ENCODE measurements at places on chromosomes 1 and 21. TPM values are rescaled to one million over a fixed set of nuclear protein-coding genes. Genes with fewer than 3 reads are reported as not detected.

Gene TDRD10
- total RNA-seq: not detected

Gene DOP1B
- total RNA-seq: 8.8 TPM

Gene HAPLN2
- total RNA-seq: not detected

Gene LHX8
- total RNA-seq: not detected

Gene SLAMF9
- 0.28 TPM for total RNA-seq

Gene ACKR1
- not detected for total RNA-seq

Gene TNFAIP8L2
- total RNA-seq: not detected

Gene LMX1A
- not detected for total RNA-seq

Gene WNT3A
- total RNA-seq: not detected

Gene CFAP126
- total RNA-seq: not detected

Gene KLHDC8A
- total RNA-seq: not detected

Gene SLC22A15
- under 0.01 TPM for total RNA-seq

Gene AVPR1B
- total RNA-seq: not detected

Gene ANGPTL1
- not detected for total RNA-seq

Gene LCE2C
- total RNA-seq: not detected

Gene GBP1
- 108 TPM for total RNA-seq

Gene SYPL2
- total RNA-seq: under 0.01 TPM

Gene WNT9A
- total RNA-seq: 0.18 TPM

Gene ATPAF1
- 52.2 TPM for total RNA-seq

Gene ASTN1
- under 0.01 TPM for total RNA-seq

Gene TNFRSF9
- 0.72 TPM for total RNA-seq

DNA sequence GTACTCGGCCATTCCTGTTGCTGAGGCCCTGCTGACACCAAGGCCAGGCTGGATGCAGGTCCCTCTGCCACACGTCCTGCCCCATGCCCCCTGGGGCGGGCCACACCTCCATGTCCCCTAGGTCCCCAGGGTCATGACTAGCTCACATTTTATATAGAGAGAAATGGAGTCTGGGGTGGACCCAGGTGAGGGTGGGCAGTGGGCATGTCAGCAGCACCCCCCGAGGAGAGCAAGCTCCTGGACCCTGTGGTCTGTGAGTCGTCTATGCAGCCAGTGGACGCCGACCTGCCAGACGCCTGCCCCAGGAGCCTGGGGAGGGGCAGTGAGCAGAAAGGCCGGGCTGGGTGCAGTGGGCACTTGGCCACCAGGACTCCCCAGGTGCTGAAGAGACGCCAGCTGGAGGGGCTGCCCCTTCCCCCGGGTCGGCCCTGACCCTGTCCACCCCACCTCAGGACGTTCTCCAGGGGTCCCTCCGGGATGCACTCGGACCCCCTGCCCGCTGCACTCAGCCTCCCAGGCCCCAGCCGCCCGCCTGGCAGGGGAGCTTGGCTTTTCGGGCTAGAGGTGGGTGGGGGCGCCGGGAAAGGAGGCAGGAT is 15.9 kb downstream of the SAMD11 start:
- no peak for DNase-seq

DNA sequence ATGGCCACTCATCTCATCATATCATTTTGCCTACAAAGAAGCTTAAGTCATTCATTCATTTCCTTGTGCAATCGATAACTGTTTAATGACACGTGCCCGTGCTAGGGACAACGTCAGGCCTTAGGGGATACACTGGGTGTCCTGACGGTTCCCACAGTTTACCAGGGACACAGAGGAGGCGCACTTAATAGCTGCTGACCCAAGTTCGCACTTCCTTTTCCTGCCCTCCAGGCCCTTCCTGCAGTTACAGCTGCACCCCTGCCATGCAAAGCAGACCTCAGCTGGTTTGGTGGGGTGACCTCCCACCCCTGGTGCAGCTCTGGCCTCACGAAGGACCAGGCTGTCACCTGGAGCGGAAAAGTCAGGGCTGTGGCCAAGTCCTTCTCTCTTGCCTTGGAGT is 4.2 kb downstream of the SPATA21 start:
- DNase-seq: no peak

GRCh38 chr1:111045033-111045722 is 81.5 kb upstream of the LRIF1 start:
- no peak for DNase-seq

- peak; percentile 62 for DNase-seq
Observed at GRCh38 chr21:32329776-32330175, 31.1 kb downstream of the MRAP start.

GRCh38 chr21:31556662-31557061 is 102.8 kb upstream of the SOD1 start:
- DNase-seq: no peak

DNA sequence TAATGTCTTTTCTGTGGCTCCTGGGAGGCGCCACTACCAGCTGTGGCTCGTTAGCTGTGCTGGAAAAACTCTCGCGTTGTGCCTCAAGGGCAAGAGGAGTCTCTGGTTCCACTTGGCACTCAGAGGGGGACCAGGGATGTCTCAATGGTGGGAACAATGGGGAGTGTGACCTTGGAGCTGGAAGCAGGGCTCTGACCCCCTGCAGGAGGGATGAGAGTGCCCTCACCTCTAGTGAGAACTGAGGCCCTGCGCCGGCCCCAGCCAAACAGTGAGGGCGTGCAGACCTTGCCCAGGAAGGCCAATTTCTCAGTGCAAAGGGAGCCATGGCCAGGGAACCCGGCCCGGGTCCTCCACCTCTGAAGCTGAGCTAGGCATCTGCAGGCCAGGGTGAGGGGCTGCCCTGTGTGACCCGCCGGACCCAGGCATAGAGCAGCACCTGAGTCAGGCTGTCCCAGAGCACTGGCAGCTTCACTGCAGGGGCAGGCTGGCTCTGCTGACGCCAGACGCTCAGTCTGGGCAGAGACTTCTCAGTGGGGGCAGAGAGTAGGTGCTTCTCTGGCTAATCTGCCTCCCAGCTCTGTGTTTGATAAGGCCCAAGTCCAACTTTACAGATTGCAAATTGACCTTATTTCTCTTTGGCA is 1.8 kb downstream of the RD3 start:
- no peak for DNase-seq

GRCh38 chr1:164712131-164713036 is 153.4 kb downstream of the PBX1 start:
- DNase-seq: peak; percentile 27

- no peak for DNase-seq
Observed at GRCh38 chr1:111474106-111474505, 322 bp downstream of the C1orf162 start.

DNA sequence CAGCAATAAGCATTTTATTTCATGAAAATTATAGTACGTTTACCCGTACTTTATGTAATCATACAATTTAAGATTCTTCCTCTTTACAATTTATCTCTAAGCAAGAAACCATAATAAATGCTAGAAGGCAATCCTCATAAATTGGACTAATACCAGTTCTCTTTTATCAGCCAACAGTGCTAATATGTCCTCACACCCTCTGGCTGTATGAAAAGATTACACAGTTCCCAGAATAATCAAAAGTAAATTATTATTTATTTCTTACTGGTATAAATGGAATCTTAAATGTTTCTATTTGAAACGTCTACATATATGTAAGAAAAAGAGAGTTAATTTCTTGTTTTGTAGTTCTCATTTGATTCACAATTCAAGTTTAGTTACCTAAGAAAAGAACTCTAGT is 3.1 kb upstream of the CDKN2C start:
- no peak for DNase-seq

GRCh38 chr1:83693427-83694126 is 305.4 kb downstream of the TTLL7 start:
- no peak for DNase-seq

DNA sequence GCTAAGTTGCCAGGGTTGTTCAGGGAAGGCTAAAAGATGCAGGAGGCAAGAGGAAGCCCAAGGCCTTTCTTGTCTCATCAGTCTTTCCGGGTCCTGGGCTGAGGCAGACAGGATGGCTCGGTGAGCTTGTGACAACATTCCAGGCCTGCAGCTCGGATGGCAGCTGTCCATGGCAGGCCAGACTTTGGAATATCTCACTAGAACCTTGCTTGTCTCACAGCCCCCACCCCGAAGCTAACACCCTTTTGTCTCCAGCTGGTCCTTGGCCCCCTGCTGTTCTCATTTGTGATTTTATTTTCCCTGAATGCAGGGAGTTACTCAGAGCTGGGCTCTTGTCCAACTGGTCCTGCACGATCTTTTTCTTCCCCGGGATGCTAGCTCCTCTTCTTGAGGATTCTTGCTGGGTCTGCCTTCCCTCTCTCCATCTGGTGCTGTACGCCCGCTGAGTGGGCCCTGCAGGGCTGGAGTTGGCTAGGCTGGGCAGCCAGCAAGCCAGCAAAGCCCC is 477.2 kb upstream of the CAMK1G start:
- peak; percentile 4 for DNase-seq

- no peak for DNase-seq
Observed at GRCh38 chr21:44637018-44637850, at the start of gene KRTAP10-10. KRTAP10-10 (plus strand) TSS chr21:44637356; CDS start chr21:44637418, 62 bp downstream.

GRCh38 chr1:243438146-243438545 is 182.3 kb downstream of the SDCCAG8 start:
- DNase-seq: no peak

GRCh38 chr21:44550807-44551206 is 498 bp downstream of the KRTAP10-2 start:
- no peak for DNase-seq

DNA sequence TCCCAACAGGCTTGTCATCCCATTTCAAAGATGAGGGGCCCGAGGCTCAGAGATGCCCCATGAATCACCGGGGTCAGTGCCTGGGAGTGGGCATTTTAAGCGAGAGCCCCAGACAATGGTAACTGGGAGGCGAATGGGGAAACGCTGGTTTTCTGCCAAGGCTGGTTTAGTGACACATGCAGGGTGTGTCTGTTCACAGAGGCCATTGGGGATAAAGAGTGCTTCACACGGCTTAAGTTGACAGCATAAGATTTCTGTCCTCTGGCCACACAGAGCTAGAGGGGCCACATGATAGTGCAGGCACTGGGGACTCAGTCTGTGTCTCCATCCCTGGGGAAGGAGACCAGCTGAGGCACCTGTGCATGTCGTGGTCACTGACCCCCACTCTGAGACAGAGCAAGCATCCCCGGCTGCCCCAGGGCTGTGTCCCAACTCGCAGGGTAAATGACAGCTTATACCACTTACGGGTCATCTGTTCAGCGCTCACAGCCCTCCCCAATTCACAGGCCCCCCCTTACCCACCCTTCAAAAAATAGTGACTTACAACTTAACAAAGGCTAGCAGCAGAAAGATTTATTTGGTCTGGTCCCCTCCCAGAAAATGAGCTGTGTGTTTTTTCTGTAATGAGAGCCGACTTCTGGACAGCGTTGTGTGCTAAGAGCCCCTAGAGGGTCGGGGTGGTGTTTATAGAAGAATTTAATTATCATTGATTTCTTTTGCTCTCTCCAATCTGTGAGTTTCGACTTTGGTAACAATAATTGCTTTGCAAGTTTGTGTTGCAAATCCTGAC is 34.9 kb upstream of the ARHGEF16 start:
- no peak for DNase-seq

DNA sequence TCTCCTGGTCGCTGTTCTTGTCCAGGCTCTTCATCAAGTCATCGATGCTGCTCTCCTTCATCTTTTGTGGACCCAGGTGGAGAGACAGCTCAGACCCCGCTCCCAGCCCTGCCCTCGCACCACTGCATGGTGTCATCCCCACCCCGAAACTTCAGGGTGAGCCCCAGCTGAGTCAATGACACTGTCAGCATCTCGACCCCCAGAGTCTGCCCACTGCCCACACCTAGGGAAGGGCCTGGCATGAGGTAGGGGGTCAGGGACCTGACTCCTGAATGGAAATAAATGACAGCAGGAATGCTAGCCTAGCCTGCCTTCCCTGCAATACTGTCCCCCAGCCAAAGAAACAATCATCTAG is 1.6 kb upstream of the S100A6 start:
- no peak for DNase-seq

DNA sequence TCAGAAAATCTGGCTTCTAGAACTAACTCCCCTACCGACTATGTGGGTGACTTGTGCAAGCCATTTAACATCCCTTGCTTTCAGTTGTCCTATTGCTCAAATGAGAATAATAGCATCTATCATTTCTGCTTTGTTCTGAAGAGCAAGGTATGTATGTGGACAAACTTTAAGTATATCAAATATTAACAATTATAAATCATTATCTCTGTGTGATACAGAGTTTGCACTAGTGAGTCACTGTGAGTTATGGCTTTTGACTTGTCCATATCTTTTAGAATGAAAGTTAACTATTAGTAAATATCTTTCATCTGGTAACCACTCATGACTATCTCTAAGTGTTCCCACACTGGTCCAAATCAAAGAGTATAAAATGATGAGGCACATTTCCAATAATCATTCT is 812.9 kb upstream of the ADGRL2 start:
- DNase-seq: no peak

- DNase-seq: no peak
Observed at GRCh38 chr1:162327144-162327787, 49.4 kb downstream of the SPATA46 start.

DNA sequence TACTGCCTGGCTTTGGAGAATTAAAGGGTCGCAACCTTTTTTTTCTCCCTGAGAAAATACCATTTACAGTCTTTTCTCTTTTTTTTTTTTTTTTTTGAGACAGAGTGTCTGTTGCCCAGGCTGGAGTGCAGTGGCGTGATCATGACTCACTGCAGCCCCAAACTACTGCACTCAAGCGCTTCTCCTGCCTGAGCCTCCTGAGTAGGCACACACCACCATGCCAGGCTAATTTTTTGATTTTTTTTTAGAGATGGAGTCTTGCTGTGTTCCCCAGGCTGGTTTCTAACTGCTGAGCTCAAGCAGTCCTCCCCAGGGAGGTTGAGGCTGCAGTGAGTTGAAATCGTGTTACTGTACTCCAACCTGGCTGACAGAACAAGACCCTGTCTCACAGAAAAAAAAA is 24.6 kb downstream of the UBE4B start:
- peak; percentile 48 for DNase-seq

GRCh38 chr1:24465099-24465498 is 37.5 kb upstream of the RCAN3 start:
- DNase-seq: no peak

- DNase-seq: peak; percentile 32
Observed at GRCh38 chr1:53398091-53398490, 61.1 kb upstream of the DMRTB1 start.

DNA sequence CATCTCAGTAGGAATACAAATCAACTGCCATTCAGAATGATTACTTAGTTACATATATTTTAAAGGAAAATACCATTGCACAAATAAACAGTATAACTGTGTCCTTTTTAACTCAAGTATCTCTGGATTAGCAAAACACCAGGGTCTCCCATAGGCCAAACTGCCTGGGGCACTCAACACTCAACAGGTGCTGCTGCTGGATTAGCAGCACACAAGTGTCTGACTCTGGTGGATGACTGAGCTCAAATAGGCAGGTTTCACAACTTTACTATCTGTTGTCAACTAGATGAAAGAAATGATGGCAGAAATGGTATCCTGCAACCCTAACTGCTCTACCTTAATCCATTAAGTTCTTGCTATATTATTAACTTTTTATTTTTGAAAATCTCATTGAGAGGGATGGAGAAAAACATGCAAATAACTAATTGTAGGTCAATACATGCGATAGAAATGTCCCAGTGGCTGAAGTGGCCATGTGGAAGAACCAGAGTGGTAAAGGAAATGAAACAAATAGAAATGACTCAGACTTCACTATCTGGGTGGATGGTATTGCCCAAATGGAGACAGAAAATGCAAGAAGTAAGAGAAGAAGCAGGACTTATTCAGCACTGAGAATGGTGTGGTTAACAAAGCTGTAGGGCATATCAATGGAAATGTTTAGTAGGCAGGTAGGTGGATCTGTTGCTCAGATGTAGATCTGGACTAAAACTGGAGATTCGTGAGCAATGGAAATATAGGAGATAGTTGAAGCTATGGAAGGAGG is 90.8 kb upstream of the CCDC190 start:
- DNase-seq: peak; percentile 20

GRCh38 chr1:231419738-231420298 is 2.3 kb downstream of the EGLN1 start:
- peak; percentile 19 for DNase-seq
